ENCODE measurements at places on chromosomes 7 and 10.

DNA sequence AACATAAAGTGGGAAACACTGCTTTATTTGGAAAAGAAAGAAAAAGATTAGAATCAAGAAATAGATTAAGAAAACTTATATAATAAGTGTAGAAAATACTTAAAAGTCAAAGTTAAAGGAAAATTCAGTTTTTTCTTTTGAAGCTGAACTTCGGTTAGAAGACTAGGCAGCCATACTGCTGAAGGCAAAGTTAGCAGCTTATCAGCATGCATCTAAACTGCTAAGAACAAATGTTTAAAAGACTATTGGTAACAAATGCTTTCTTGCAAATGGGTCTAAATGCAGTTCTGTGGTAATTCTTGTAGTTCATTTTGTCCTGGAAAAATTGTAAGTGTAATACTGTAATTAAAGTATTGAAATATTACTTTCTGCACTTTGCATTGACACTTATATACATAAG lies 18.0 kb downstream of the MIOS start:
- DNase-seq: no peak

DNA sequence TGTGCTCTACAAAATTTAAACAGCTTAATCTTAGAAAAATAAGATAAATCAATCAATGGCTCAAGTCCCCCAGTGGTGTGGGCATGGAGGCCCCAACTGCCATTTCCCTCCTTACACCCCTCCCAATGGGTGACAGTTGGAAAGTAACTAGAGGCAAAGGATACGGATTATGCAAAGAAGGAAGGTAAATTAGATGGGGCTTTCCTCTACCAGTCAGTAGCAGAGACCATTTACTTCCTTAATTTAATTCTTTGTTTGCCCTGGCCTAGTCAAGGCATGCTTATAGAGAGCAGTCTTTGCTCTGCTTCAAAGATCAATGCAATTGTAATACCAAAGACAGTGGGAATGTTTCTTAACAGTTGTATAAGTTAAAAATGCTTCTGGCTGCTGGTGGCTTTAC lies 63.3 kb upstream of the PAPSS2 start:
- DNase-seq: no peak

DNA sequence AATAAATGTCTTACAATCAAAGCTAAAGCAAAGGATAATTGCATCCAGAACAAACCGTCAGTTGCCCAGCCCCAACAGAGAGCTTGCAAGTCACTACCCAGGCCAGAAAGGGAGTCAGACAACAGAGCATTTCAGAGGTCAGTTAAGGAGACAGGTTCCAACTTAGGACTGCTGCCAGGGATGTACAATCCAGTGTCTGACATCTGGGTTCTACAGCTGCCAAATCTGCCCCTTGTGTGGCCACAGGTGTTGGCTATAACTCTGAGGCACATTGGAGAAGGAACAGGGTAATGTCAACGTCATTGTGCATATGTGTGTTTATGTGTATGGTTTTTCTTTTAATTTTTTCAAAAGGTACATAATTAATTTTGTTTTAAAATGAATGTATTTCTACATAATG lies 85.2 kb upstream of the GLCCI1 start:
- DNase-seq: no peak

DNA sequence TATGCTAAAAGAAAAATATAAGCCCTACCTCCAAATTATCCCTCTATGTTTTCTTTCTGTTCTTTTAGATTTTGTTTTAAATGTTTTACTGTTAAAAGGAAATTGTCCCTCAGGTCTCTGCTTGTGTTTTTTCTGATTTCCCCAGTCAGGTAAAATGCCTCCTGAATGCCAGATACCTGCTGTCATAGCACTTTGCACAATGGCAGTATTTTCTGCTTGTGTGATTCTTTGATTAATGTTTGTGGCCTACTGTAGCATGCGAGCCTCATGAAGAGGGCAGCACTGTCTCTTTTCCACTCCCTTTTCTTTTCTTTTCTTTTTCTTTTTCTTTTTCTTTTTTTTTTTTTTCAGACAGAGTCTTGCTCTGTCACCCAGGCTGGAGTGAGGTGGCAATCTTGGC lies 71.2 kb downstream of the TEX36 start:
- DNase-seq: no peak

- no peak for DNase-seq
Observed at GRCh38 chr7:39702133-39702532, 78.8 kb downstream of the RALA start.

GRCh38 chr7:148697256-148698006 lies 1.3 kb upstream of the CUL1 start:
- DNase-seq: peak; percentile 18

DNA sequence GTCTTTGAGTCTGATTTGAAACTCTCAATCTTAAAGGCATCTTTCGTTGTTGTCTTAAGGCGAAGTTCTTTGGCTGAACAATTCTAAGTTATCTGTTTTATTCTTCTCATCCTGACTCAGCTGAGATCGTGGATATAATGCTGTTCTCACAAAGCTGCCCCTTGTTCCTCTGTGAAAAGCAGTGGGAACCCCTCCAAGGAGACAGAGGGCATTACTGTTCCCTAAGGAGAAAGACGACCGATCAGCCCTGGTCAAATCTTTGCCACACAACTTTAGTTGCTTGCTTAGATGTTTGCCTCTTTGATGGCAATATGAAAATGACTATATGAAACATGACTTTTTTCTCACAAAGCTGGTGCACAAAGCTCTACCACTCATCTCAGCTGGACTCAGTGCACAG lies 1016.7 kb downstream of the REEP3 start:
- DNase-seq: no peak

DNA sequence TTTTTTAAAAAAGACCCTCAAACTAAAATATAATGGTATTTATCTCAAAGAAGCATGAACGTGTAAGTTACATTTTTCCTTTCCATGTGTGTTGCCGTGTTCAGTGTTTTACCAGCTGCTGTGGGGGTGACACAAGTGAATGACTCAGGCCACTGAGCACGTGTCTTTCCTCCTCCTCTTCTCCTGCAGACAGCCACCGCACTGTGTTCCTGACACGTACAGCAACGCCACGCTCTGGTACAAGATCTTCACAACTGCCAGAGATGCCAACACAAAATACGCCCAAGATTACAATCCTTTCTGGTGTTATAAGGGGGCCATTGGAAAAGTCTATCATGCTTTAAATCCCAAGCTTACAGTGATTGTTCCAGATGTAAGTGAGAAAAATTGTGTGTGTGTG lies 29.7 kb downstream of the TMEM248 start:
- no peak for DNase-seq

GRCh38 chr7:106617860-106618259 lies 43.1 kb downstream of the CCDC71L start:
- DNase-seq: no peak

DNA sequence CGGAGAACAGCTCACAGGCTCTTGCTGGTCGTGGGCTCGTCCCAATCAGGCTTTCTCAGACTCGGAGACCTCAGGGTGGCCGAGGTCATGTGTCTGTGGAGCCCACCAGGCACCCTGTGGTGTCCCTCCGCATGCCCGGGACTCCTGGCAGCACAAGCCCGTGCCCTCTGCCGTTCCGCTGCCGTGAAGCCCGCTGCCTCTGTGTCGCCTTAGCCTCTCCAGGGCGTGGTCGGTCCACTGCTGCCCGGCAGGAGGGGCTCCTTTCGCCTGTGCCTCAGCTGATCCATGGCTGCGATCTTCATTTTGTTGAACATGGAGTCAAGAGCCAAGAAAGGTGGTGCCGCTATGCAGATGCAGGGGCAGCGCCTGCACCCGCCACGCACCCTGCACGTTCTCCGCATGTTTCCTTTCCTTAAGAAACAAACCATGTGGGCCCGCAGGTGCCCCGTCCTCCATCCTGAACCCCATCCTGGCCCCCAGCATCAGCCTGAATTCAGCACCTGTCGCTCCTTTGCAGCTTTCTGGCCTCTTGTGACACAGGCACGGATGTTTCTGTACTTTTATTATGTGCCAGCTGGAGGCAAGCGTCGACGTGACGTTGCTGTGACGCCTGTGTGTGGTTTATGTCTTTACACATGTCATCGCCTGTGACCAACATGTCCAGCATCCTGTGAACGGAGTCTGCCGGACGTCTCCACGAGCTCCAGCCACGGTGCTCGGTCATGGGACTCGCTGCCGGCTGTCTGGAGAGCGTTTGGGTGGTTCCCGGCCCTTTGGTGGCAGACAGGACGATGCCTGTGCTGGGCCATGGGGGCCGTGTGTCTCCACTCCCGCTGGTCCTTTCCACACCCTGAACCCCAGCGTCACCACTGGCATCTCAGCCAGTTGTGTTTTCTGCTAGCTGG lies 69.9 kb downstream of the NKX6-2 start:
- DNase-seq: no peak

- no peak for DNase-seq
Observed at GRCh38 chr10:3691482-3691881, 93.5 kb downstream of the KLF6 start.

GRCh38 chr7:103870664-103871063 lies 118.8 kb downstream of the RELN start:
- no peak for DNase-seq

DNA sequence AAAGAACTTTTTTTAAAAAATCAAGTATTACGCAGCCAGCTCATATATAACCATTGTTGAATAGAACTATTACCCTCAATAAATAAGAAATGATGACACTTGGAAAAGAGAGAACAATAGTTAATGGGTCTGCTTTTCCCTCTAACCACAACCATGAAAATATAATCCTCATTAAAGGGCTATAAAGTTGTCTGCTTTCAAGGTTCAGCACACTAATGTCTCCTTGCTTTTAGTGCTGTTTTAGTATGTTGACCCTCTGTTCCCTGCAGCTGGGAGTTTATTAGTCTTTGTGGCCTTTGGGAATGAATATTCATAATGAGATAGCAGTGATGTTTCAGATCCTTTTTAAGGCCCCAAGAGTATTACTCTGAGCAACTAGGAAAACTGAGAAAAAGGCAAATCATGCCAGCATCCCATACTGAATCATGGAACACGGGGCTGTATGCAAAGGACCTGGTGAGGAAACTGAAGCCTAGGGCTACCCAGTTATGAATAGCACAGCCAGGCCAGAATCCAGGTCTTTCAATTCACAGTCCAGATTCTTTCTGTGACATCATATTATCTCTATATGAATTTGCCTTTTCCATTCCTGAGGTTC lies 332.0 kb upstream of the LRGUK start:
- DNase-seq: no peak

DNA sequence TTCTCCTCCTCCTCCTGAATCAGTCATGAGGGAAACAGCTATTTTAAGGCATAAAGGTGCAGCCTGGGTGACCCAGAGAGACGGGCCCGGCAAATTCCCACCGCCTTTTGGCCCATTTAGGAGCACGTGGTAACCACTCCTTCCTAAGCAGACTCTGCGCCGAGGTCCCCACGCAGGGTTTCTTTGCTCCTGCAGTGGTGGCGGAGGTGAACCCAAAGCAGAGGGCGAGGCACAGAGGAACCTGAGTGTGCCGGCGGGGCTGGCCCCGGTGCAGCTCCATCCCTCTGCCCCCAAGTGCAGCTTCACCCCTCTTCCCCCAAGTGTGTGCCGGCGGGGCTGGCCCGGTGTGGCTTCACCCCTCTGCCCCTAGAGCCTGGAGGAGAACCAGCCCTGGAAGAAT lies 50.6 kb downstream of the DPYSL4 start:
- no peak for DNase-seq

- peak; percentile 21 for DNase-seq
Observed at GRCh38 chr7:65269150-65269856, 104.4 kb upstream of the ZNF92 start.

- no peak for DNase-seq
Observed at GRCh38 chr7:296373-296945, 6.5 kb downstream of the FOXL3 start.

Data from stimulated activated CD8-positive, alpha-beta memory T cell treated with anti-CD3 and anti-CD28 coated beads, Interleukin-7, amount 100 ng/mL, for 24 hours (primary cell).